ENCODE measurements at places on chromosomes 6 and 20. TPM values are rescaled to one million over a fixed set of nuclear protein-coding genes. Genes with fewer than 3 reads are reported as not detected.

DNA sequence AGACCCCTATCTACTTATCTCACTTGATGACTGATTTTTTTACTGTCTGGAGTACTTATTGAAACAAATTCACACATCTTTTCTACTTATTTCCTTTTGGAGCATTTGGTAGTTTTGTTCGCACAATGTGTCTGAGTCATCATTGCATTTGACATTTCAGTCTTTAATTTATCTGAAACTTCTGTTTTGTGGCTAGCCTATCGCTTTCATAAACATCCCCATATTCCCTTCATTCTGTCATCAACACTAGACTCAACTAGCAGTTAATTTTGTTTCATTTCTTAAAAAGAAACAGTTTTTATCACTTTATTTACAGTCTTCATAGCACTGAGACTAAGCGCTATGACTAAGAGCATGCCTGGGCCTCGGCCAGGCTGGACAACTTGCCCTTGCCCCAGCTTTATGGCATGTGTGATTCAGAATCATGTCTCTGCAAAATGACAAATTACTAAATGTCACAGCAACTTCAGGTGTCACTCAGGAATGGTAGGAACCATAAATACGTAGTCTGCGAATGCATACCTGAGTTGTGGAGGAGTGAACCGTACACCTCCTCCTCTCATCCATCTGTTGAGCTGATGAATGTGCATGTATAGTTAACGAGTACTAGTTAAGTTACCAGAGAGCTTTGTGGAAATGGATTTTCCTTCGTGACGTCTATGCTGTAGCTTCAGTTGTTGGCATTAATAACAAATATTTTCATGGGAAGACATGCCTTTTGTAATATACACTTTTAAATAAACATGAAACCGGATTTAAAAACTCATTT lies 16.2 kb downstream of the L3MBTL3 start:
- DNase-seq = no peak

GRCh38 chr6:37783856-37784584 lies 35.5 kb upstream of the ZFAND3 start:
- DNase-seq = peak; percentile 68

GRCh38 chr20:25066386-25066785 lies 8.4 kb upstream of the ACSS1 start:
- DNase-seq = no peak

- peak; percentile 43 for DNase-seq
Observed at GRCh38 chr20:57393321-57394120, 2.3 kb downstream of the RBM38 start.

- DNase-seq = no peak
Observed at GRCh38 chr6:89242574-89243330, 25.6 kb upstream of the GABRR1 start.

GRCh38 chr6:148142821-148143220 lies 199.8 kb upstream of the SASH1 start:
- no peak for DNase-seq

GRCh38 chr6:129609635-129610034 lies 100.3 kb downstream of the ARHGAP18 start:
- DNase-seq = no peak

DNA sequence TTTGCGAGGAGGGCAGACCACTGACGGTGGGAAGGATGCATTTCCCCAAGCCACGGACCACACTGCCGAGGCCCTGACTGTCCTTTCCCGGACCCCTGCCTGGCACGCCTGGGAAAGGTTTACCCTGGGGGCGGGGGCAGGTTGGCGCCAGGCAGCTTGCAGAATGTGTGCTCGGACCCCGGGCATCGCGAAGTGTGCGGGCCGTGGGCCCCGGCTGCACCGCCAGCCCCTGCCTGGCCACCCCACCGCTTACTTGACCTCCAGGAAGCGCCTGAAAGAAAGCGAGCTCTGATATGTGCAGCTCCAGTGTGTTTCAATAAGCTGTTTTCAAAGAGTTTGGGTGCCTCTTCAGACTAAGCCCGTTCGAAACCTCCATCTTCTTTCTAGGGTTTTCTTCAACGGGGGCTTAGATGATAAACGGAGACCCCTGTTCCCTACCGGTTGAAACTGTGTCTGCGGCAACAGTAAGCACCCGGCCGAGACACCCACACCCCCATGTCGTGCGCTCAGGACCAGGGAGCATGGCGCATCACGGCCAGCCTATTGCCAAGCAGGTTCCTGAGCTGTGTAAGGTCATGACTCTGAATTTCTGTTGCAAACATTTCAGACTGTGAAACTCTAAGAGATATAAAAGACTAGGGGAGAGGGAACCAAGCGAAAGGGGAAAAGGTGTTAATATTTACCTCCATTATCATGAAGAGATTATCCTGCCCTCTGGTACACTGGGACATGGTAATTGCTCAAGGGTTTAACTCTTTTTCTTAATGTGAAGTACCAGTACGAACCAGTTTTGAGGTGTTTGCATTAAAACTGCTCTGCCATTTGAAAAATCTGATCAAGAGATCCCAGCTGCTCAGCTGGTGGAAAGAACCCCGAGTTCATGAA lies 231.2 kb upstream of the FOXQ1 start:
- no peak for DNase-seq

DNA sequence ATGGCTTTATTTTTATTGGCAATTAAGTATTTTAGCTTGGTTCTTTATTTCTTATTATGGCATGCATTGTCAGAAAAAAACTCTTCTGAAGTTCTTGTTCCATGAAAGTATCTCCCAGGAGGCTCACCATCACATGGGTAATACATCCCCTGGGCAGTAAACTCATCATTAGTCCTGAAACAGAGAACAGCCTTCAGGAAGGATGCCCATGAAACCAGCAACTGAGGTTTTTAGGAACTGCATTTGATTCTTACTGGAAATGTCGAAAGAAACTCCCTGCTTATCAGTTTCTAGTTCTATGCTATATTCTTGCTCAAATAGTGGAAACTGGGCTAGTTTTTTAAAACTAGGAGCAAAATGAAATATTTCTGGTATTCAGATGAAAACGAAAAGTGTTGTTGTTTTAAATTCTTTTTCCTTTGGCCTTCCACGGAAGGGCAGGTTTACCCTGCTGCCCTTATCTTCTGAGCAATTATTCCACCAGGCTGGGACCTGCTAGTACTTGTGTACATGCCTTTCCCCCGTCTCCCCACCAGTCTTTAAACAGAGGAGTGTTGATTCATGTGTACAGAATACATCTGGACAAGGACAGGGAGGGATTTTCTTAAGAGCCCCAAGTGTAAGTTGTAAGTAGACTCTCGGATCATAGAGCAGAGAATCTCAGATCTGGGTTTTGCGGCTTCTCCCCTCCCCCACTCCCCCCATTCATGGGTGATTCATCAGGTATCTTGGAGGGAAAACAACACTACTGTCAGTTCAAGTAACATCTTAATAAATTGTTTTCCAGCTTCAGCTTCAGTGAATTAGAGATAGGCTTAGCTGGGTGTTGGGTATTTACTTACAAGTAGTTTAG lies 81.5 kb downstream of the RTN4IP1 start:
- DNase-seq = no peak

- no peak for DNase-seq
Observed at GRCh38 chr20:39395478-39396291, 433.5 kb downstream of the DHX35 start.

- no peak for DNase-seq
Observed at GRCh38 chr6:153702671-153703070, 336.4 kb upstream of the OPRM1 start.

- DNase-seq = no peak
Observed at GRCh38 chr6:143110996-143111395, 50.3 kb downstream of the AIG1 start.

- DNase-seq = no peak
Observed at GRCh38 chr20:40961176-40961575, 67.4 kb upstream of the TOP1 start.

GRCh38 chr6:164882236-164882635 lies 427.2 kb downstream of the C6orf118 start:
- no peak for DNase-seq

DNA sequence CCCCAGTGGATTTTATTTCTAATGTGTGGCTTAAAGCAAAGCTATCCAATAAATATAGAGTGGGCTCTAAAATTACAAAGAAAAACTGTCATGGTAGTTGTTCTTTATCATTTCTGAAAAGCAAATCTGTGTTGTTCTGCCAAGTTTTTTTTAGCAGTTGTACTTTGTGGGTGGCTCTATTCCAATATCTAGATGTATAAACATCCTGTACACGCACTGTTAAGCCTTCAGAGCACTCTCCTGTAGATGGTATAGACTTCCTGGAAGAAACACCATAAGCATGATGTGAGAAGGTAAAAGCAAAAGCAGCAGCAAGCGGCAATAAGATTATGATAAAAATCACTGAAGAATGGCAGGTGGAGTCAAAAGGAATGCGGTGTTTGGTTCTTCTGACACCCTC lies 21.5 kb upstream of the TMEM30A start:
- no peak for DNase-seq

DNA sequence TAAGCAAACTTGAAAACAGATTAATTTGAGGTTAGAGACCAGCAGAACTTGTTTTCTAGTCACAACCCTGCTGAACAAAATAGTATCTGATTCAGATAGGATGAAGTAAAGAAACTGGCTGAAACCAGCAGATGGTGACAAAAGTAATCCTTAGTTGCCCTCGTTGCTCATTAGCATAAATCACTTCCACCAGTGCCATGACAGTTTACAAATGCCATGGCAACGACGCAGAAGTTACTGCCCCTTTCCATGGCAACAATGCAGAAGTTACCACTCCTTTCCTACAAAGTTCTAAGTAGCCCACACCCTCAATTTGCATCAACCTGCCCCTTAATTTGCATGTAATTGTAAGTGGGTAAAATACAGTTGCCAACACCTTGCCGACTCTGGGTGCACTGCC lies 23.7 kb downstream of the SNRPB start:
- DNase-seq = no peak

DNA sequence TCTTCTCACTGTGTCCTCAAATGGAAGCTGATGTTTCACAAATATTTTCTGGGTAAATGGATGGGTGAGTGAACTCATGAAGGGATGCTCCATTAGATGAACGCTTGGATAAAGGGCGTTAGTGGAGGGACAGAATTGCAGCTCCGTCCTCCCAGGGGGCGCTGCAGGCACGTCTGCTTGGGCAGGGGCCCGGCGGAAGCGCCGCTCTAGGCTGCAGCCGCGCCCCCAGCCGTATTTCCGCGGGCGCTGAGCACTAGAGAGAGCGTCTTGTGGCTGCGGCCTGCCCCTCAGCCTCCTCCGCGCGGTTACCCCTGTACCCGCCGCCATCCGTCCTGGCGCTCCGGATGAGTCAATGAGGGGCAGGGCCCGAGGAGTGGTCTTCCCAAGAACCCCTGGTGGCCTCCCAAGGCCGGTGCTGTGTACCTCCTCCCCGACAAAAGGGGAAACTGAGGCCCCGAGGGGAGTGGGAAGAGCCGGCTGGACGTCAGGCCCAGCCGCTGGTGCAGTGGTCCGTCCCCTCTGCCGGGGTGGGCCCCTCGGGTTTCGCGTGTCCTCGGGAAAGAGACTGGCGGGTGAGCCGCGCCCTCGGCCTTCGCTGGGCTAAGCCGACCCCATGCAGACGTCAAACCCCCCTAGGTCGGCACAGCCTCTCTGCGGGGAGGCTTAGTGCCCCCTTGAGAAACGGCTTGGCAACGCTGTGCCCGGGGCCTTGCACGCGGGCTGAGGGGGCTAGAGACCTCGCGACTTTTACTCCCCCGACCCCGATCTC lies 11.5 kb upstream of the SNHG17 start:
- peak; percentile 95 for DNase-seq

- DNase-seq = no peak
Observed at GRCh38 chr20:10023911-10024310, 10.9 kb upstream of the ANKEF1 start.

DNA sequence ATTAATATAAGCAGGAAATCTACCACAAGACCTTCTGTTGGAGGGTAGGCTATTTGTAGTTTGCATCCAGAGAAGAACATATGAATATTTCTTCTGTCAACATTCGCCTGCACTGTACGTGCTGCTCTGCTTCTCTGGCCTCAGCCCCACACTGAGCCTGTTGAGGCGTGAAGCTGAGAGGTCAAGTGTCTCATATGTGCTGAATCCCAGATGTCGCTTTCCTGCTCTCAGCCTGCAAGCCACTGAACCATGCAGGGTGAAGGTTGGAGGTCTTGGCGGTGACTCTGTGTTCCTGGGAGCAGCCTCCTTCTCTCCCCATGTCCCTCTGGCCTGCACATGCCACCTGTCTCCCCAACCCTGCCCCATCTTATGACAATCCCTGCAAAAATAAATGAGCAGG lies 83.6 kb downstream of the TMEM170B start:
- no peak for DNase-seq

- DNase-seq = no peak
Observed at GRCh38 chr6:74073999-74074398, 378.0 kb downstream of the CD109 start.

DNA sequence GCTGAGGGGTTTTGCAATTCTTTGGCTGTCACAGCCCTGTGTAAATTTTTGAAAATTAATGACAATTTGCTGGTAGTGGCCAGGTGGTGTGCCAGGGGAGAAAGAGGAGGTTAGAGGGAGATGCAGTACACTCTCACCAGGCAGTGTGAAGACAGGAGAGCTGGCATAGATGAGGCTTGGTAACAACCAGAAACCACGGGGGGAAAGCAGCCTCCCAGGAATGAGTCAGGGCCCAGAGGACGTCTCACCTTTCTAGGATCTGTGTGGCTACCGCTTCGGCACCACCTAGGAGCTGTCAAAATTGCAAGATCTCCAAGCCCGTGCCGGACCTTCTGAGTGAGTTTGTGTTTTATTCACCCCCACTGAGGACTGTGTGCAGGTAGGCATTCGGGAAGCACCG lies 171.4 kb downstream of the PACRG start:
- DNase-seq = no peak

GRCh38 chr6:20691185-20691584 lies 156.9 kb downstream of the CDKAL1 start:
- DNase-seq = no peak

TTLL9 gene
- not detected for polyA plus RNA-seq

MOG gene
- polyA plus RNA-seq = 0.08 TPM

COX4I2 gene
- polyA plus RNA-seq = 13.2 TPM

MRPL14 gene
- 166 TPM for polyA plus RNA-seq

PTPRT gene
- 0.01 TPM for polyA plus RNA-seq

SGK2 gene
- 0.16 TPM for polyA plus RNA-seq

VWA7 gene
- 0.76 TPM for polyA plus RNA-seq

JPH2 gene
- 19.9 TPM for polyA plus RNA-seq

CALHM4 gene
- polyA plus RNA-seq = 0.07 TPM

ATAT1 gene
- polyA plus RNA-seq = 4.7 TPM

LBP gene
- polyA plus RNA-seq = 10.2 TPM

DEFB123 gene
- not detected for polyA plus RNA-seq

EMILIN3 gene
- polyA plus RNA-seq = 1.5 TPM

ELMO2 gene
- 49.4 TPM for polyA plus RNA-seq

Measured in psoas muscle (tissue), 8 donors.